ENCODE measurements at places on chromosomes 3 and 15.

DNA sequence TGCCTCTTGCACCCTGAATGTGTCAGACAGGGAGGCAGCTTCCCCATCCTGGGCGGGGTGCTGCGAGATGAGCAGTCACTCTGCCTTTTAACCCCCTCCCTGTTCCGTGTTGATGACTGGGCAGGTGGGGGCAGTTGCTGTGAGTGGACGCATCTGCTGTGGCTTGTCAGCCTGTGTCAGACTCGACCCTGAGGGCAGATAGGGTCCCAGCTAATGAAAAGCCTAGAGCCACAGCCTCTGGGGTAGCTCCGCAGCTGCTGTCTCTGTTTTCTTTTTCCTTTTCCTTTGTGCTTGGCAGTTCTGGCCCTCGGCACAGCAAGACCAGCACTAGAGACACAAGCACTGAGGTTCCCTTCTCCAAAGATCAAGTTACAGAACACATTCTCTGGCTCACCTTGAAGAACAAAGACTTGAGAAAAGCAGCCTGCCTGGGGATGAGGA, 43.0 kb upstream of the GLCE start:
- DNase-seq: no peak

DNA sequence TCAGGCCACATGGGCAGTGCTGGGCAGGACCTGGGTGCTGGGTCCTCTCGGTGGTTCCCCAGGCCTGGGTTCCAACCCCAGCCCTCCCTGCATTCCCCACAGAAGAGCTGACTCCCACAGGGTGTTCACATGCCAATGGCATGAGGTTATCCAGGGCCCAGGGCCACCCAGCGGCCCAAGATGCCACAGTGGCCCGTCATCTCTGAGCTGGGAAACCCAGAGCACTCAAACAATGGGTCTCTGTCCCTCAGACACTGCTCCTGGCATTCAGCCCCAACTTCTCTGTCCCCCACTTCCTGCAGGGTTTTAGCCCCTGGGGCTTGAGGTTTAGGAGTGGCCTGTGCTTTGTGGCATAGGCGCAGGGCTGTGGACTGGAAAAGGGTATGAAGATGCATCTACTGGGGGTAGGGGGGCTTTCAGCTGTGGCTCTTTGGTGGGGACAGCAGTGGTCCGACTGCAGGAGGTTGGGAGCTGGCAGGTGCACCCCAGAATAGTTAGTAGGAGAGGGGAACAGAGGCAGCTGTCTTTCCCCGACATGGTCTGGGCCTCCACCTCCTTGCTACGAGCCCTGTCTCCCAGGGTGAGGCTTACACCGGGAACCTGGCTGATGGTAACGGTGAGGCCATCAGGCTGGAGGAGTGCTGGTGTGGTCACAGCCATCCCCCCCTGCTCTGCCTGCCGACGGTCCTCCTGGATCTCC, 1.7 kb downstream of the CCDC9B start:
- DNase-seq: no peak

- DNase-seq: no peak
These were observed 120.4 kb upstream of the IQSEC1 start for GRCh38 chr3:13193320-13194284.

DNA sequence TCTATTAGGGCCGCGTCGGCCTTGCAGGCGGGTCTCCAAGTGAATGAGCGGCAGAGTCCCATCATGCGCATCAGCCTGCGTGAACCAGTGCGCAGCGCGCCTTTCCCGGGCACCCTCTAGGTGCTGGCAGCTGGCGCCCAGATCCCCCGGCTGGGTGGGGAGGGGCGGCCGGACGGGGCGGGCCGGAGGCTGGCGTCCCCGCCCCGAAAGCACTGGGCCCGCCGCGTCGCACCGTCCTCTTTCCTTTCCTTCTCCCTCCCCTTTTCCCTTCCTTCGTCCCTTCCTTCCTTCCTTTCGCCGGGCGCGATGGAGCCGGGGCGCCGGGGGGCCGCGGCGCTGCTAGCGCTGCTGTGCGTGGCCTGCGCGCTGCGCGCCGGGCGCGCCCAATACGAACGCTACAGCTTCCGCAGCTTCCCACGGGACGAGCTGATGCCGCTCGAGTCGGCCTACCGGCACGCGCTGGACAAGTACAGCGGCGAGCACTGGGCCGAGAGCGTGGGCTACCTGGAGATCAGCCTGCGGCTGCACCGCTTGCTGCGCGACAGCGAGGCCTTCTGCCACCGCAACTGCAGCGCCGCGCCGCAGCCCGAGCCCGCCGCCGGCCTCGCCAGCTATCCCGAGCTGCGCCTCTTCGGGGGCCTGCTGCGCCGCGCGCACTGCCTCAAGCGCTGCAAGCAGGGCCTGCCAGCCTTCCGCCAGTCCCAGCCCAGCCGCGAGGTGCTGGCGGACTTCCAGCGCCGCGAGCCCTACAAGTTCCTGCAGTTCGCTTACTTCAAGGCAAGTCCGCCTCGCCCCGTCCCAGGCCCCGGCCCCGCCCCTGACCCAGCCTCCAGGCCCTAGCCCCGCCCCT, at the start of gene CRTAP:
Gene CRTAP (plus strand): TSS at position 243 of the 850 bp plus-strand sequence. CDS start 64 bp downstream, at position 307.
- peak; percentile 87 for DNase-seq

DNA sequence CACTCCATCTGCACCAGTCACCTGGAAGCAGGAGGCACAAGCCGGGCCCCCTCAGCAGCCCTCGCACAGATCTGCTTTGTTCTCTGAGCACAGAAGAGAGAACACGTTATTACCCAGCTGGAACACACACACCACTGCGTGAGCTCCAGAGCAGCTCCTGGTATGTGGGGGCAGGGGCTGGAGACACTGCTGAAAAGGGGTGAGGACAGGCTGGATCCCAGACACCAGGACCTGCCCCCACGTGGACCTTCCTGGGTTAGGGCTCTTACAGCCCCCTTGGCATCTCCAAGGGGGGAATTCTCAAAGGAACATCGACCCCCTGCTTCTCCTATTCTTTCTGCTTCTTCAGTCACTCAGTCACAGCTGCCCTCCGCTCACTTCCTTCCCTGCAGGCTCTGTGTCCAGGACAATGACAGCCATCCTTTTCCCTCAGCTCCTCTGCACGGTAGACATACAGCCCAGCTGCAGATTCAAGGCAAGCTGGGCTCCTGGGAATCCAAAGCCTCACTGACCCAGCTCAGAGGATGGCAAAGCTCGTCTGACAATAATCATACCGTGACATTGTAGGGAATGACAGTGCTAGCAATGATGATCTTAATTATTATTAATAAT, 33.7 kb downstream of the PRR20G start:
- DNase-seq: no peak

DNA sequence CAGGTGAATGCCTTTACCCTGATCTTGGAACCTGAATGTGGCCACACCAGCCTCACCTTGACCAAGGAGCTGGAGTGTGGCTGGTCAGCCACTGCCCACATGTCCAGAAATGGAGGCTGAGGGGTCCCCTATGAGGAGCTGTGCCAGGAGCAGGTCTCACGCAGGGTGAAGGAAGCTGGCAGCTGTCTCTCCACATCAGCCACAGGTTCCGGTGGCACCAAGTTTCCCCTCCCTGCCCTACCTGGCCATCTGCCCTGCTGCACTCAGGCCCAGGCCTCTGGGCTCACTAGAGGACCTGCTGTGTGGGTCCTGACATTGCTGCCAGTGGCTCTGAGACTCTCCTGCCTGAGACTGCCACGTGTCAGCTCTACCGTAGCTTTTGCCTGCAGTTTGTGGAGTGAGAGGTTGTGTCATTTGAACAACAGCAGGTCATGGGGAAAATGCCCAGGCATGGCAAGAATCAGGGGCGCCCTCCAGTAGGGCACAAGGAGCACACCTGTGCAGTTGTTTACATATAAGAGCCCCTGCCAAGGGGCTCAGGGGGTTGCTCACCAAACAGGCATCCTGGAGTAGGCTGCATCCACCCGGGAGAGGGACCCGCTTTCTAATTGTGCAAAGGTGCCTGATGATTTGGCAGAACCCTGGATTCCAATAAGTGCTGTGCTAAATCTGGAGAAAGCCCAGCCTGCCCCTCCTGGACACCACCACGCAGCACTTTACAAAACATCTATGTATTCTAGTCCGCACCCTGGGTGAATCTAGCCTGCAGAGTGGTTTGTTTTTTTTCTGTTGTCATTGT, 258.5 kb upstream of the TLE3 start:
- no peak for DNase-seq

- no peak for DNase-seq
These were observed 532.8 kb upstream of the TGFBR2 start for GRCh38 chr3:30073622-30074021.

All from CD8-positive, alpha-beta T cell (primary cell).